Activated T-cell treated with anti-CD3 and anti-CD28 coated beads for 48 hours (primary cell): ENCODE measurements at places on chromosomes 1 and 21.

- DNase-seq = no peak
Measured at GRCh38 chr1:228039986-228040385, 33.2 kb downstream of the WNT3A start.

GRCh38 chr1:183048087-183049085 is 25.2 kb downstream of the LAMC1 start:
- no peak for DNase-seq

DNA sequence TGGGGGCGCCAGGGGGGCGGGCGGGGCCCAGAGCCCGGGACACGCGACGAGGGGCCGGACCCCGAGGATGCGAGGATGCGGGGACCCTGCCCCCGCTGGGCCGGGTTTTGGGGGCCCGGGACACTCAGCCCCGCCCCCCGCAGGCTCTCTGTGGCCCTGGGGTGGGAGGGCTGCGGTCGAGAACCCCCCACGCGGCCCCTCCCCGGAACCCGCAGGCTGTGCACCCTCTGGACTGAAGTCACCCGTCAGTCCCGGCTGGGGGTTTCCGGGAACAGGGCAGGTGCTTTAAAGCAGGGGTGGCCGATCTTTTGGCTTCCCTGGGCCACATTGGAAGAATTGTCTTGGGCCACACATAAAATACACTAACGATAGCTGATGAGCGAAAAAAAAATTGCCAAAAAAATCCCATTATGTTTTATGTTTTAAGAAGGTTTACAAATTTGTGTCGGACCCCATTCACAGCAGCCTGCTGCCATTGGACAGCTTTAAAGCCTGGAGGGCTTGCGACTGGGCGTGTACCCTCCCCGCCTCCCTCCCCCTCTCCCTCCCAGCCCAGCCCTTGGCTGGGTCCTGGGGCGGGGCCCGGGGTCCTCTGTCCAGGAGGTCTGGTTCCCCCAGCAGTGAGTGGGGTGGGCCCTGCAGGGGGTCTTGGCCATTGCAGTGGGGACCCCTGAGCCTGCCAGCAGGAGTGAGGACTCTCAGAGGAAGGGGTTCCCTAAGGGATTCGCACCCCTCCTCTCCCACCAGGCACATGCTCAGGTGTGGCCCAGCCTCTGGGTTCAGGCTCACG is 21.6 kb upstream of the C1orf159 start:
- DNase-seq = peak; percentile 60

- peak; percentile 11 for DNase-seq
Measured at GRCh38 chr1:231240531-231240882, 505 bp upstream of the GNPAT start.

DNA sequence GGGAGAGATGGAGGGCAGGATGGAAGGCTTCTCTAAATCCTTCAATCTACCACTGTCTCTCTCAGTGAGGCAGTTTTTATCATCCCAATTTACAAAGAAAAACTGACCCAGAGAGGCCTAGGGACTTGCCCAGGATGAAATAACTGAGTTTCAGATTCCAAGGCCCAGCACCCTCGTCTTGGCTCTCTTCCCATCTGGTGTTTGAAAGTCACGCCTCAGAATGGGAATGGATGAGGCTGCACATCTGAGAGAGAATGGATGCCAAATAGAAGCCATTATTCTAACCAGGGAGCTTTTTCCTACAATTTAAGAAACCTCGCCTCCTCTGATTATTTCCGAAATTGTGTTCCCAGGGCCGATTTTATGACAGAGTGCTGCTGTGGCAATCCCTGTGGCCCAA is 10.6 kb upstream of the KCNN3 start:
- DNase-seq = no peak

GRCh38 chr1:28161751-28162150 is 14.7 kb downstream of the PTAFR start:
- no peak for DNase-seq

- no peak for DNase-seq
Measured at GRCh38 chr21:33696465-33696864, 54.2 kb downstream of the ITSN1 start.

GRCh38 chr1:211487082-211487481 is 4.9 kb downstream of the RD3 start:
- no peak for DNase-seq

DNA sequence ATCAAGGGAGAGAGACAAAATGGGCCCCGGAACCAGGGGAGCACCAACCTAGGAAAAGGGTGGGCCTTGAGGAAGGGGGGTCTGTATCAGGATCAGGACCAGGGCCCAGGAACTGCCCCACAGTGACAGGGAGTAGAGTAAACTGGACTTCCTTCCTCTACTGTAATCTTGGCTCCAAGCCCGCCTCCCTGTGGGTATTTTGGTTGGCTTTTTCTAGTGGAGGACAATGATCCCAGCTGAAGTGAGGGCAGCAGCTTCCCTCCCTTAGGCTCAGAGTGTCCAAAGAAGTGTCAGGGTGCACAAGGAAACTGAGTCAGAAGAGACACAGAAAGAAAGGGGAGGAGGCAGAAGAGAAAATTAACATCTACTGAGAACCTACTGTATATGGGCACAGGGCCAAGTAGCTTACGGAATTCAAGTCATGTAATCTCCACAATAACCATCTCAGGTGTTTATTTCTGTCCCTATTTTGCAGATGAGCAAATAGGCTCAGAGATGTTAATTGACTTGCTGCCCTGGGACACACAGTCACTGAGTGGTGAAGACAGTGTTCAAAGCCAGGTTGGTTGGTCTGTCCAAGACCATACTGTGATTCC is 4.8 kb downstream of the UBQLN4 start:
- no peak for DNase-seq

DNA sequence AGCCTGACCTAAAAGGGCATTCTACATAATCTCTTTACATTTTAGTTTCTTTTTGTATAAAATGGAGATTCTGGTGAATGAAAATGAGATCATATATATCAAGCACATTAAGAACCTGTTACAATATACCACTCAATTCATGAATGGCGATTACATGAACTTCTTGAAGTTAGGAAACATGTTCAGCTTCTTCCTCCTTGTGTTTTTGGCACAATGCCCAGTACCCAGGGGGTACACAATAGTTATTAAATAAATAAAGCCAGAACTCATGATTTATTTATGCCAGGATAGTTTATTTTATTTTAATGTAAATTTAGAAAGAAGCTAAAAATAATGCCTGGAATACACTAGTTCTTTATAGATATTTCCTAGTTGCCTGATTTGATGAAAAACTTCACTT is 186.0 kb upstream of the PTGFR start:
- no peak for DNase-seq

GRCh38 chr21:29157080-29157479 is 26.6 kb downstream of the MAP3K7CL start:
- DNase-seq = no peak

GRCh38 chr1:220336391-220337031 is 64.3 kb upstream of the RAB3GAP2 start:
- no peak for DNase-seq

- DNase-seq = no peak
Measured at GRCh38 chr1:26733982-26734381, 38.2 kb downstream of the ARID1A start.

- DNase-seq = no peak
Measured at GRCh38 chr1:100065969-100066227, 66.8 kb downstream of the SASS6 start.

- DNase-seq = no peak
Measured at GRCh38 chr21:35428489-35428888, 379.4 kb upstream of the RUNX1 start.

GRCh38 chr1:228723287-228723686 is 12.0 kb upstream of the RHOU start:
- DNase-seq = no peak

- no peak for DNase-seq
Measured at GRCh38 chr1:112887599-112888283, 68.3 kb downstream of the SLC16A1 start.

DNA sequence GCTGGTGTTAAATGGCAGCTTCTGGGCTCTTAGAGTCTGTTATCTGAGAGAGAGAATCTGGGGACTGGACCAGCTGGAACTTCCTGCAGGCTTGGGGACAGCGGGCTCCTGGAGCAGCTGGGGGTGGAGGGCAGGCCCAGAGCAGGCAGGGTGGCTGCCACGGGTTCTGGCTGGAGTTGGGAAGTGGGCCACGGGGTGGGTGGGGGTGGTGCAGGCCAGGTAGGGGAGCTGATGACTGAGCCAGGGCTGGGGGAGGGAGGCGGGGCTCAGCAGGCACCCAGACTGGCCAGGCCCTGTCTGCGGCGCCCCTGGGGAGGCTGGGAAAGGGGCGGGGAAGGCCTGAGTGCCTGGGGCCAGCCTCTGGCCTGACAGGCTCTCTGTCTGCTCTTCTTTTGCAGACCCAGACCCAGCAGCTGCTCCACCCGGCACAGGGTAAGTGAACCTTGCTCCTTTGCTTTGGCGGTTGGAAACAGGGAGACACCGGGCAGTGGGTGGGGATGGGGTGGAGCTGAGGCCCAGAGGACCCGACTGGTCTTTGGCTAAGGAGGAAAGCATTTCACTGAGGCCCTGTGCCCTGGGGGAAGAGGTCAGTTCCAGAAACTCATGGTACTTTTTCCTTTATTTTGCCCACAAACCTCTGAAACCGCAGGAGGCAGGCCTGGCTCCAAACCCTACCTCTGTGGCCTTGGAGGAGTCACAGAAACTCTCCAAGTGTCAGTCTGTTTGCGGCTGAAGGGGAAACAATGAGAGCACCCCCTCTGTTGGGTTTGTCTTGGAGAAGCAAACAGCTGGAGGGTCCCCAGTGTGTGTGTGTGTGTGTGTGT is 48.8 kb downstream of the ARHGEF10L start:
- DNase-seq = no peak

DNA sequence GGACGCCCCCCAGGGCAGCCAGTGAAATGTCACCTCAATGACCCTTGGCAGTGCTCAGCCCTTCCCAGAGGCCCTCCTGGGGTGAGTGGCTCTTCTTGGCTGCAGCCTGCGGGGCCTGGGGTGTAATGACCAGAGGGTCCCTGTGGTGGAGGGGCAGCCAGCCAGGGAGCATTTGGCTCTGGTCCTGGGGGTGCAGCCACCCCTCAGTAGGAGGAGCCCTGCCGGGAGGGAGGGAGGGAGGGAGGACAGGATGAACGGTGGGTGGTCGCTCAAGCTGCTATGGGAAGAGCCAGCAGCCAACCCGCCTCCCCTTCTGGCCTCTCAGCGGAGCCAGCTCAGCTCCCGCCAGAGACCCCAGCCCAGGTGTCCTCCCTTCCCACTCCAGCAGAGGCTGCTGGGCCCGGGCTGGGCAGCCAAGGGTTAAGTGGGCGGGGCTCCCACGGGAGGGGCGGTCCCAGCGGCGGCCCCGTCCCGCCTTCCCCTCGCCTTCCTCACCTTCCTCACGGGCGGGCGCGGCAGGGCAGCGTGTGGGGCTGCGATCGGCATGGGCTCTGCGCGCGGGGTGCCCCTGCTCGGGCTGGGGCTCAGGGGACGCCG is 9.0 kb upstream of the PLCH2 start:
- DNase-seq = peak; percentile 33

DNA sequence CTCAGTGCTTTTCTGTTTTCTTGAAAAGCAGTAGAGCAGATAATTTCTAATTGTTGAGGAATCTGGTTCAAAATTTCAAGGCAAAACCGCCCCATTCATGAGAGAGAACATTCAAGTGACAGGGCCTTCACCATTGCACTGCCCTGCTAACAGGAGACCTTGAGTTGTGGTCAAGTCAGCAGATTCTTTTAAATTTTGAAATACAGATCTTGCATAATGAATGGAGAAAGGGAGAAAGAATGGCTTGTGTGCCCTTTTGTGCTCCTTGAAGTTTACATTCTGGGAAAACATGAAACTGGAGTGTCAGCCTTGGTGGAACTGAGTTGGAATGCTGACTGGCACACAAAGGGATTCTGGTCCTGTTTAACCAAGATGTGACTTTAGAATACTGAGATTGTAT is 164.5 kb upstream of the UBE2U start:
- no peak for DNase-seq

- no peak for DNase-seq
Measured at GRCh38 chr1:114234408-114235124, 80.9 kb upstream of the SYT6 start.

GRCh38 chr1:228079013-228079412 is 3.5 kb upstream of the ARF1 start:
- DNase-seq = no peak

GRCh38 chr1:29712801-29713200 is 476.5 kb downstream of the PTPRU start:
- no peak for DNase-seq

DNA sequence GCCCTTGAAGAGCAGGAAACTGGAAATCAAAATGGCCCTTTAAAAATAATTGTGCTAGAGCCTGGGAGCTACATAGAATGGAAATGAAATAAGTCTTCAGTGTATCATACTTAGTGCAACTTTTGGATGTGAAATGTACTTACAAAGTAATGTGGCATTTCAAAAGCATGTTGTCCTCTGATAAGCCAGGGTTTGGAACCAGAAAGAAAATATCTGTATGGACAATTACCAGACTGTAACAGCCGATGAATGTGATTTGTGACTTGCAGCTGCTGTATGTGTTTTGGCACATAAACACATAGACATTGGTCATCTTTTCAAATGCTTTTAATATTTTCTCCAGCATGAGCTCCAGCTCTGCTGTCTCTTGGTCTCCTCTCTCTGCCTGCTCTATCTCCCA is 546.4 kb downstream of the OMA1 start:
- no peak for DNase-seq

DNA sequence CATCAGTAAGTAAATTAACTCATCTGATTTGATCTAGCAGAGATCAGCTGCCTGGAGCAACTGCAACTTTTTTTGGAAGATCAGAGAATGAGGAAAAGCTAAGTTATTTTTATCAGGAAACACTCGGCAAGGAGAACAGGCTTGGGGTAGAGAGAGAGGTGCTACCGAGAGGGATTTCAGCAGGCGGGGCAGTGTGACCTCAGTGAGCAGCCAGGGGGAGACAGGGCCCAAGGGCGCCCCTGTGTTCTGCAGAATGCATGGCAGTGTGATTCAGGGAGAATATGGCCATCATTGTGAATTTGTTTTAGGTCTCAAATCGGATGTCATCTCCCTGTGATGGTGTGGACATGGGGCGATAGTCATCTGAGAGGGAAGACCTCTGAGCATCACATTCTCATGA is 484.1 kb upstream of the VAMP3 start:
- no peak for DNase-seq

DNA sequence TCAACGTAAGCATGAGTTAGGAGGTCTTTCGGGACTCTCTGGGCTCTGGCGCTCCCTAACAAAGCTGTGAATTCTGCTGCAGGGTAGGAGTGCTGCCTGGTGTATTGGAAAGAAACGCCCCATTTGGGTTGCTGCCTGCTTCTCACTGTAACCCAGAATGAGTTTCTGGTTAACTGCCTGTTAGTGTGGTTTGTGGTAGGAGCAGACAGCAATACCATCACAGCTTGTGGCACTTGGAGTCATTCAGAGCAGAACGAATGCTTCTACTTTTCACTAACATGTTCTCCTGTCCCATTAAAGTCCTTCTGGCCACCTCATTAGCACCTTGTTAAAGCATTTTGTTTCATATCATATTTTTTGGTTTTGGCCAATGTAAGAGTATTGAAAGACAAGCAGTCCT is 18.1 kb downstream of the MAP3K7CL start:
- no peak for DNase-seq
